ENCODE measurements at places on chromosomes 13 and 19.
A peak's percentile ranks its signal among the peaks of the same experiment; 100 is the strongest.

DNA sequence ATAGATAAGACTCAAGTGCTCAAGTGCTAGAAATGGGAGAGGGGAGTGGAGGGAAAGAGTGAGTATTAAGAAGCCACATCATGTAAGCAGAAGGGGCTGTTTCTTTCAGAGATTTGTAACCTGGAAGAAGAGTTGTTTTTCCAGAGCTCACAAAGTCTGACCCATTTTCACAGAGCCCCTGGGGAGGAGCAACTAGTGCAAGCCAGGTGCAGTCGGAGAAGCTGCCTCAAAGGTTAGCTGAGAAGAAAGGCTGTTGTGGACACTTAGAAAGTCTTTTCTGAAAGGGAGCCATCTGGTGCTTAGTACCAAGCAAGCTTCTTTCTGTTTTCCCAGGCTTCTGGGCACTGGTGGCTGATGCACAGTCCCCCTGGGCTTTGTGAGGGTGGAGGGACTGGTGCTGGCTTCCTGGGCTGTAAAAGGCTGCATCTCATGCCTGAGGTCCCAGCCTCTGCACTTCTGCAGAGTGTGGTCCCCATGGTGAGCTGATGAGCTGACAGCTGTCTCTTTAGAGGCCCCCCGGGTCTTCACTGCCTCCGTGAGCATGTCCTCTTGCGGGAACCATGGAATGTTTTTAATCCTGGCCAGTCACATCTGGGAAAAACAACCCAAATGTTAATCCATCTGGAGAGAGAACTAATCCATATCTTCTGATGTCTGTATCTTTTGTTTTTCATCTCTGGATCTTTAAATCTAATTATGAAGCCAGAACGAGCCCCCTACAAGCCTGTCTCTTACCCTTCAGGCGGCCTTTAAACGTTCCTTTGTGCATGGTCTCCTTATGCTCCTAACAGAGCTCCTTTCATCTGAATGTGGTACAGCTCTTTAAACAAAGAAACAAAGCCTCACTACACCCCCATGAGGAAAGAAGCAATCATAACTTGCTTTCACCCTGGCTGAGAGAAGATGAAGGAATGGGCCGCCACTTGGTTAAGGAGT, 40.2 kb downstream of the OLFM4 start:
- DNase-seq, result no peak

GRCh38 chr13:113186061-113186900, 22.2 kb downstream of the PCID2 start:
- peak; percentile 46 for DNase-seq

- no peak for DNase-seq
Observed at GRCh38 chr13:50228527-50228926, 213.3 kb downstream of the KCNRG start.

GRCh38 chr13:23828866-23829265, 60.3 kb downstream of the MIPEP start:
- no peak for DNase-seq

DNA sequence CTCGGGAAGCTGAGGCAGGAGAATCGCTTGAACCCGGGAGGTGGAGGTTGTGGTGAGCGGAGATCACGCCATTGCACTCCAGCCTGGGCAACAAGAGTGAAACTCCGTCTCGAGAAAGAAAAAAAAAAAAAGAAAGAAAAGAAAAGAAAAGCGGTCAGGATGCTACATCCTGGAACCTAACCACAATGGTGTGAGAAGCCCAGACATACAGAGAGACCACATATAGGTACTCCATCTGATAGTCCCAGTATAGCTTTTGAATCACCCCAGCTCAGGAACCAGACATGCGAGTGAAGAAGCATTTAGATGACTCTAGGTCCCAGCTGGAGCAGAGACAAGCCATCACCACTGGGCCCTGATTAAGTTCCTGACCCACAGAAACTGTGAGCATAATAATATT, 3.2 kb downstream of the IFNL1 start:
- no peak for DNase-seq

DNA sequence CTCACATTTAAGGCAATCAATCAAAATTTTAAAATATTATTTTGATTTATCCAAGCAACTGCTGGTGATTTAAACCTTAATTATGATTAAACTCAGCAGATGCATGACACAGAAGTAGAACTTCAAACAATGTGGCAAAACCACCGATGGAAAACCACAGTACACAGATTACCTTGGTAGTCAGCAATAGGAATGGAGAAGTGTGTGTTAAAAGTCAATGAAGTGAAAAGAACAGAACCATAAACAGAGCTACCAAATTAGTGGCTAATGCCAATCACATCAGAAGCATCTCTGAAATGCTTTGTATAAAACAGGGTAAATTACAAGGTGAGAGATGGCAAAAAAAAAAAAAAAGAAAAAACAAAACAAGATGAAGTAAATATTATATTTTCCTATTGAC, 31.2 kb downstream of the KATNAL1 start:
- no peak for DNase-seq
